ENCODE measurements at places on chromosomes 1 and 21.

DNA sequence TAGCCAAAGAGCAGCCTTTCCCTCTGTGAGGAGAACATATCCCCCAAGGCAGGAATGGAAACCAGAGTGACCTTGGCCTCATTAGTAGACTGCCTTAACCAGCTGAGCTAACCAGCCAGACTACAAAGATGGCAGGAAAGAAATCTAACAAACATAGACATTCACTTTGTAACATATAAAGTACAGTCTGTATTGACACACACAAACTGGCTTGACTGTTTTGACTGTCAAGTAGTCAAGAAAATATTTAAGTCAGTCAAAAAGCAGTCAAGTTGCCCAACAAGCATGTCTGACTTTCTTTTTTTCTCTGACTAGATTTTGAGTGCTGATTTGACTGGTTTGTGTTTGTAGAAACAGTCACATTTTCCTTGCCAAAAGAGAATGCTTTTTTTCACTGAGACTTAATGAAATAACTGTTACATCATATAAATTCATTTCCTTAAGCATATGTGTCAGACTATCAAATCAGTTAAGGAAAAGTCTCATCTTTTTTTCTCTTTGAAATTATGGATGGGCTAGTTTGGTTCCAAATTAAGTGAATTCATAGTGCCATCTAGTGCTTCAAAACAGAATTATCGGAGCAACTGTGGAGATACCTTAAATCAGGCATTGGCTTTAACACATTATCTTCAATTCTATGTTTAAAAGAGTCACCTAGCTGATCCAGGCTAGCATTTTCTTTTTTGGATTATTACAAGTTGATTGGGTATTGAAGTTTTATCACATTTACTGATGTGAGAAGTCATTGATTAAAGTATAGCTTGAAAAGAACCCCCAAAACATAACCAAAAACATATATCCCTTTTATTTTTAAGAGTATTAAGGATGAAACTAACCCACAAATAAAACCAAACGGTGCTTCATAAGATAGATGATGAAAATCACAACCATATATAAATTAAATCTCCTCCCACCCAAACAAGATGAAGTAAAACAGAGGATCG lies 75.0 kb downstream of the ATP6V1G3 start:
- H3K4me3 ChIP-seq: no peak overlapping the region
- DNase-seq: peak; percentile 25
- H3K27ac ChIP-seq: no peak overlapping the region
- no peaks in the 10 kb centered on the region for H3K4me1 ChIP-seq
- no peaks in the 10 kb centered on the region for H3K27me3 ChIP-seq
- H3K36me3 ChIP-seq: no peaks in the 10 kb centered on the region

- no peaks in the 10 kb centered on the region for H3K4me1 ChIP-seq
- H3K27ac ChIP-seq: no peak overlapping the region
- no peaks in the 10 kb centered on the region for H3K36me3 ChIP-seq
- DNase-seq: no peak
- H3K27me3 ChIP-seq: no peaks in the 10 kb centered on the region
- H3K4me3 ChIP-seq: no peak overlapping the region
Measured at GRCh38 chr1:16111771-16112595, 38.5 kb upstream of the FAM131C start.

- H3K36me3 ChIP-seq: no peaks in the 10 kb centered on the region
- peak overlapping the region; percentile 6 for H3K4me3 ChIP-seq
- peak overlapping the region; percentile 43 for H3K27ac ChIP-seq
- H3K27me3 ChIP-seq: no peaks in the 10 kb centered on the region
- DNase-seq: peak; percentile 35
- peaks cover 28% of the 10 kb centered on the region for H3K4me1 ChIP-seq
Measured at GRCh38 chr1:145690587-145691558, 16.3 kb downstream of the PDZK1 start.

DNA sequence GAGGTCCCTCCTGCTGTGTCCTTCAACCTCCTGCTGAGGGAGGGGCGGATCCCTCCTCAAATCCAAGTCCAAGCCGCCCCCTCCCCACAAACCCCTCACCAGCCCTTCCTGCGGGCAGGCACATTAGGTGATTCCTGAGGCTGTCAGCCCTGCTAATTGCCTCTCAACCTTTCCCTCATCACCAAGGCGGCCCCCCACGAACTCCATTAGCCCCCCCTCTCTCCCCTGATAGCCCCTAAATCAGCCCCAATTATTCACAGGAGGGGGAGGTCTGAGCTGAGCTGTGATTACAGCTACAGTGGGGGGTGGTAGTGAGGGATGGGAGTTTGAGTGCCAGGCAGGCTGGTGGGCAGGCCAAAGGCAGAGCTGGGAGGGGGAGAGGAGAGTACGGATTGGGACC lies 5.8 kb upstream of the PEAR1 start:
- H3K4me3 ChIP-seq: no peak overlapping the region
- no peaks in the 10 kb centered on the region for H3K36me3 ChIP-seq
- H3K4me1 ChIP-seq: no peaks in the 10 kb centered on the region
- DNase-seq: no peak

- H3K27ac ChIP-seq: no peak overlapping the region
- no peak for DNase-seq
- no peaks in the 10 kb centered on the region for H3K36me3 ChIP-seq
- H3K27me3 ChIP-seq: no peaks in the 10 kb centered on the region
Measured at GRCh38 chr1:175270361-175270760, 77.8 kb upstream of the KIAA0040 start.

GRCh38 chr1:234199476-234200127 lies 173.7 kb upstream of the COA6 start:
- H3K4me3 ChIP-seq: no peak overlapping the region
- H3K27ac ChIP-seq: no peak overlapping the region
- no peaks in the 10 kb centered on the region for H3K36me3 ChIP-seq
- no peaks in the 10 kb centered on the region for H3K4me1 ChIP-seq

All from naive thymus-derived CD4-positive, alpha-beta T cell (primary cell).